COR-L47 (cell line): ENCODE measurements at places on chromosomes 11 and 22.

- no peak for DNase-seq
Observed at GRCh38 chr22:30309951-30310741, 16.6 kb downstream of the TBC1D10A start.

GRCh38 chr22:17243524-17243923 is 24.3 kb upstream of the ADA2 start:
- DNase-seq: no peak

DNA sequence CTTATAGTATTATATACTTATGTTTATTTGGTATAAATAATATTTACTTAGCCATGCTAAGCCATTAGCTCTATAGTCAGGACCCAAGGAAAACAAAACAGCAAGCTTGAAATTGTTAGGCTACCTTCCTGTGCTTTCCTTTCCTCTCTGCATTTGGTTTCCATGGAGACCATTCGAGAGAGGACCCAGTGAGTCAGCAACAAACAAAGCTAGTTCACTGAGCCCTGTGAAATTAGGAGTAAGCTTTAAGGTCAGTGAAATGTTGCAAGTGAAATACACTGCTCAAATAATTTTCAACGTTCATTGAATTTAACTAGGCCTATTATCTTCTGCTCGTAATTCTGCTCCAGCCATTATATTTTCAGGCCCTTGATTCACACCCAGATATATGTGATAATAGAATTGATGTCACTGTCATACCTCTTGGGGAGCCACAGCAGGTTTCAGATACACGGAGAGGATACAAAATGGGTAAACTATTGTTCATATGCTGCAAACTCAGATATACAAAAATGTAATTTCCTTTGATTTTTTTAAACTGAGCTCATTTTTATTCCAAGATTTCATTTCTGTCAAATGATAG is 9.1 kb upstream of the OR10D3 start:
- DNase-seq: peak; percentile 89

- DNase-seq: no peak
Observed at GRCh38 chr22:45582236-45582954, 79.7 kb downstream of the FBLN1 start.

DNA sequence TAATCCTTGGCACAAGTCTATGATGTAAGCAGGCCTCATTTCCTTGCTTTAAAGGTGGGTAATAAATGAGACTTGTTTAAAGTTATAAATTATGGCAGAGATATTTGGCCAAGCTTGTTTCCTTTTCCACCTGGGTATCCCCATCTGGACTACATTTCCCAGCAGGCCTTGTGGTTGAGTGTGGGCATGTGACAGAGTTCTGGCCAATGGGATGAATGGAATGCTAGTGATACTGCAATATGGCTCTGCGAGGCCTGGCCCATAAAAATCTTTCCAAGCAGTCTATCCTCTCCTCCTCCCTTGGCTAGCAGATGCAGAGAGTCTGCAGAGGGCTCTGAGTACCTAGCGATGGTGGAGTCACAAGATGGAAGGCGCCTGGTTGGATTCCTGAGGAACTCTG is 102.5 kb downstream of the TIMP3 start:
- DNase-seq: no peak

DNA sequence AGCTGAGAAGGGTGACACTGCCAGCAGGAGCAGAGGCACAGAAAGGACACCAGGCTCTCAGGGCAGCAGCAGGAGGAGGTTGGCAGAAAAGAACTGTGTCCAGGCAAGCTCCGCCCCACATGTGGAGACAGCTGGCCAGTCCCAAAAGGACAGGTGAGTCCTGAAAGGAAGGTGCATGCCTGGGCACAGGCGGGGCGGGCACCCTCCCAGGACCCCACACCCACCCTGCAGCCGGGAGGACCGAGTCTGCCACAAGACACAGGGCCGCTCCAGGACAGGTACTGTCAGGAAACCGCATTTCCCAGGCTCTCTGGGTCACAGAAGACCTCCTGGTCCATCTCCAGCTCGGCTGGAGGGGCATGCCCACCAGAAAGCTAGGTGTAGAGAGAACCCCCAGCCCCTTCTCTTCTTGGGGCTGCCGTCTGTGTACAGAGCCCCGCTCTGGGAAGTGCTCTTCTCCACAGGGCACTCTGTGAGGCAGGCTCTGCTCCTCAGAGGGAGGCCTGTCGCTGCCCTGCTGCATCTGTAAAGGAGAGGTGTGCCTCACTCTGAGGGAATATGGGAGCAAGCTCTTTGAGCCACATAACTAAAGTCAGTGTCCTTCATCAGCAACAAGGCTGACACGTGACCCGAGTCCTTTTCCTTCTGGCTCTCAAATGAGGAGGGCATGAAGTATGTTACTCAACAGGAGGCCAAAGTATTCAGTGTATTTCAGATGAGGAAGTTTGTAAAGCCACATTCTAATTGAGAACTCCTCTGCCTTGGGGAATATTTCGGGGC is 50.5 kb downstream of the CLTCL1 start:
- DNase-seq: no peak

GRCh38 chr11:71153005-71153390 is 99.4 kb downstream of the SHANK2 start:
- no peak for DNase-seq

- DNase-seq: no peak
Observed at GRCh38 chr22:21865041-21865440, 2.4 kb downstream of the MAPK1 start.

DNA sequence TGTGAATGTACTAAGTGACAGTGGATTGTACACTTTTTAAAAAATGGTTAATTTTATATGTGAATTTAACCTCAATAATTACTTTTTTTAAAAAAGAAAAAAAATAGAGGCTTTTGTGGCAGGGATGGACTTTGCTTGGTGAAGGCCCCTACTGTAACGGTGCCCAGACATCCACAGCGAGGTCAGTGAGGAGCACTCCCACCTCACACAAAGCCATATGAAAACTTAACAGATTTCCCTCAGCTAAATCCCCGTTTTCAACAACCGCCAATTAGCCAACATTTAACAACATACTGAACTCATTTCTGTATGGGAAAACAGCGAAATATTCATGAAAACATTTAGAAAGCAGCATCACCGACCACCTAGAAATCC is 642 bp upstream of the C11orf58 start:
- DNase-seq: peak; percentile 39

GRCh38 chr11:128831174-128832120 is 35.6 kb downstream of the KCNJ1 start:
- peak; percentile 69 for DNase-seq

GRCh38 chr22:20258584-20259326 is 9.4 kb downstream of the RTN4R start:
- no peak for DNase-seq

- no peak for DNase-seq
Observed at GRCh38 chr22:24330636-24331035, 60.0 kb downstream of the SPECC1L start.

DNA sequence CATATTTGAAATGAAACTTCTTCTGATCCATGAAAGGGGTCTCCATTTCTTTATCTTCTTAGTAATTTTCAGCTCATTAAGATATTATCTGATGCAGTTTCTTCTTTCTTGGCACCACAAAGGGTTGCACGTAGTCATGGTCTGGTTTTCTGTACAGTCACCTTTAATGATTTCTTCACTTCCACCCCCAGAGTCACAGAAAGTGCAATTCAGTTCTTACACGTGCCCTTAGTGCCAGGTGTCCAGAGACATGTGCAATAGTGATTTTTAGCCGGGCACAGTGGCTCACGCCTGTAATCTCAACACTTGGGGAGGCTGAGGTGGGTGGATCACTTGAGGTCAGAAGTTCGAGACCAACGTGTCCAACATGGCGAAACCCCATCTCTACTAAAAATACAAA is 202.8 kb upstream of the MTNR1B start:
- no peak for DNase-seq

GRCh38 chr11:122102426-122102825 is 13.6 kb downstream of the BLID start:
- no peak for DNase-seq

- no peak for DNase-seq
Observed at GRCh38 chr11:13287681-13288080, 10.1 kb downstream of the BMAL1 start.

- DNase-seq: no peak
Observed at GRCh38 chr11:131099746-131100145, 183.5 kb upstream of the SNX19 start.

DNA sequence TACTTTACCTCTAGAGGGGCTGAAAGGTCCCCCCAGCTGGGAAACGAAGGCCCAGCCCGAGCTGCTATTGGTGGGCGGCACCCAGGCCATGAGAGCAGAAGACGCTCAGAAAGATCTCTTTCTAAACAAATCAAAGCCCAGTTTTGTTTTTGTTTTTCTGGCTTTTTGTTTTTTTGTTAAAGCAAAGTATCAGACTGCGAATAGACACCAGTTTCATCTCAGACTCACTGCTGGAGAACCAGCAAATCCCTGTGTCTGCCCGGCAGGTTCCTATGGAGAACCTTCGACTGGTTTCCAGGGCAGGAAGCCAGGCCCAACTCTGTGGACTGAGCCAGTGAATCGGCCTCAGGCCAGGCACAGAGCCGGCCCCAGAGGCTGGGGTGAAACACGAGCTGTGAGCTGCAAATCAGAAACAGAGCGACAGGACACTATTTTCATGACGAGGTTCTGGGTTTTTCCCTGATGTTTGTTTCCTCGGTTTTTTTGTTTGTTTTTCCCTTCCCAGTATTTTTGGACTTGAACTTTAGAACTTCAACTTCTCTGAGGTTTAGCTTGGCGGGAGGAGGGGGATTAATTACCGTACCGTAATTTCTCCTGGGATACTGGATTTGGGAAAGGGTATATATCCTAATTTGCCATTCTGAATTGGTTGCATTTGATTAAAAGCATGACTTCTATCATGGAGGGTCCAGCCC is 16.0 kb upstream of the B4GALNT4 start:
- DNase-seq: no peak

- DNase-seq: peak; percentile 38
Observed at GRCh38 chr11:17391493-17392355, 3.3 kb upstream of the KCNJ11 start.

DNA sequence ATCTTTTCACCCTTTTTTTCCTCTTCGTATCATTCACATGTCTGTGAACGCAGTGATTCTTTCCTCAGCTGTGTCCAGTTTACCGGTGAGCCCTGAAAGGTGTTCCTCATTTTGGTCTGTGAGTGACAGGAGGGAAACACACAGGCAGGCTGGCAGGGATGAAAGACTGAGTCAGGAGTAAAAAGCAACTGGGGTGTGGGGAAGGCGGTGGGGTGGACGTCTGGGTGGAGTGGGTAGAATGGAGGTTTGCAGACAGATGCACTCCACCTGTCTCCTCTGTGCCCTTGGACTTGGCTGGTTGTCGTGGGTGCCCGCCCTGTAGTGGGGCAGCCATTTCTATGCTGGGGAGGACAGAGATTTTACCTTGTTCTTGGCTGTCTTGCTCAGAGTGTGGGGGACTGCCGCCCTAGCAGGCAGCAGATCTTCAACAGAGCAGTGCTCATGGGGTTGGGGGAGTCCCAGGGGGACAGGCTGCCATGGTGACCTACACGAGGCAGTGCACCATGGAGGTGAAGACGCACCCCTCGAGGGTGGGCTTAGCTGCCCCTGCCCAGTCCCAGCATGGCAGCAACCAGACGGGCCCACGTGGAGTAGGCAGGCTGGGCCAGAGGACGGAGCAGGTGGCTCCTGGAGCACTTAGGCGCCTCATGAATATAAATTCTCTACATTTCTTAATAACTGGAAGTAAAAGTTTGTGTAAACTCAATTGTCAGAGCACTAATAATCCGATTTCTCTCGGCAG is 603.7 kb downstream of the TBC1D22A start:
- no peak for DNase-seq

DNA sequence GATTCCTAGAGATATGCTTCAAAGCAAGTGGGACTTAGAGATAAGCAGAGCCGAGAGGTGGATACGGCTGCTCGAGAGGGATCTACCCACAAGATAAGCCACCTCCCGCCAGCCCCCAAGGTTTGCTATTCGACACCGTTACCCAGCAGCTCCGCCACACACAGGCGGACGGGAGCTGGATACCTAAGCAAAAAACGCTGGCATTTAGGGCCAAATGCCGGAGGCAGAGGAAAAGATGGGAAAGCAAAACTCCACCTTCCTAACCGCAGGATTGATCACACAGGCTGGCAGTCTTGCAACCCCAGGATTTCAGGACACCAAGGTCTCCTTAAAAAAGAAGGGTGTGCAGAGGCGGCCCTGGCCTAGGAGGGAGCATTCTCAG is 709 bp downstream of the FTH1 start:
- DNase-seq: no peak

GRCh38 chr11:17572791-17573460 is 25.9 kb downstream of the OTOG start:
- DNase-seq: no peak

- no peak for DNase-seq
Observed at GRCh38 chr11:107848345-107848744, 10.2 kb downstream of the SLC35F2 start.

DNA sequence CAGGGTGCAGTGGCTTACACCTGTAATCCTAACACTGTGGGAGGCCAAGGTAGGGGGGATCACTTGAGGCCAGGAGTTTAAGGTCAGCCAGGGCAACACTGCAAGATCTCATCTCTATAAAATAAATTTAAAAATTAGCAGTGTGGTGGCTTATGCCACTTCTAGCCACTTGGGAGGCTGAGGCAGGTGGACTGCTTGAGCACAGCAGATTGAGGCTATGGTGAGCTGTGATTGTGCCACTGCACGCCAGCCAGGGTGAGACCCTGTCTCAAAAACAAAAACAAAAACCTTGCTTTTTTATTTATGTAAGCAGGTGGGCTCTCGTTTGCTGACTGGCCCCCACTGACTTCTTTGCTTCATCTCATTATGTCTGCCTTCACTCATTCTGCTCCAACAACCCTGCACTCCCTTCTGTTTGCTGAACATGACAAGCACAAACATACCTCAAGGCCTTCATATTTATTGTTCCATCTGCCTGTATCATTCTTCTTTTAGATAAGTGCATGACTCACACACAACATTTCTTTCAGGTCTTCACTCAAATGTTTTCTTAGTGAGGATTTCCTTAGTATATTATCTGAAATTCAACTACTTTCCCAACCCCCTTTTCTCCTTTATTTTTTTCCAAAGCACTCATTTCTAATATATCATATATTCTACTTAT is 32.4 kb upstream of the CLNS1A start:
- DNase-seq: no peak

DNA sequence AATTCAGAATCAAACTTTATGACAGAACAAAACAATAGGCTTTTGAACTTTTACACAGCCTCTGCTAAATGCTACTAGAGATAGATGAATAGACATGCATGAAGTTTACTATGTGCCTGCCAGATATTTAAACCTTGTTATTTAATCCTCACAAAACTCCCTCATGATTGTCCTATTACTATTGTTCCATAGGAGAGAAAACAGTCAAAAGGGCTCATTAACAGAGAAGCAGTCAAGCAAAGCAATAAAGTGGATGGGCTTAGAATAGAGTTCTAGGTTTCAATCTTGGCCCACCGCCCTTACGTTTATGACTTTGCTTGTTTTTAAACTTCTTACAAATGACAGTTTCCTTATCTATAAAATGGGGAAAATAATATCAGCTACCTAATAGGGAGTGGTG is 12.9 kb downstream of the CWC15 start:
- DNase-seq: no peak

- no peak for DNase-seq
Observed at GRCh38 chr11:43930868-43931716, 11.3 kb upstream of the C11orf96 start.

GRCh38 chr11:75527938-75528735 is 2.4 kb upstream of the GDPD5 start:
- no peak for DNase-seq
